Activated naive CD4-positive, alpha-beta T cell treated with anti-CD3 and anti-CD28 coated beads, Interleukin-2, amount 10 ng/mL, durations not matched to agents 7 days and 5 days (primary cell): ENCODE measurements at places on chromosomes 11 and 22.

DNA sequence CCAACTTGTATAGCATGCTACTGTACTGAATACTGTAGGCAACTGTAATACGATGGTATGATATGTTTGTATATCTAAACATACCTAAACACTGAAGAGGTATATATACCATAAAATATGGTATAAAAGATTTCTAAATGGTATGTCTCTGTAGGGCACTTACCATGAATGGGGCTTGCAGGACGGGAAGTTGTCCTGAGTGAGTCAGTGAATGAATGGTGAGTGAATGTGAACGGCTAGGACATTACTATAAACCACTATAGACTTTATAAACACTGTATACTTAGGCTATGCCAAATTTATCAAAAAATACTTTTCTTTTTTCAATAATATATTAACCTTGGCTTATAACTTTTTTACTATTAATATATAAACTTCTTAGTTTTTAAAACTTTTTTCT is 66.8 kb downstream of the ZC3H12C start:
- H3K4me3 ChIP-seq, result no peak overlapping the region
- H3K27ac ChIP-seq, result no peak overlapping the region
- H3K4me1 ChIP-seq, result no peaks in the 10 kb centered on the region
- peaks cover 7% of the 10 kb centered on the region for H3K27me3 ChIP-seq

- H3K27ac ChIP-seq, result no peak overlapping the region
- DNase-seq, result no peak
- H3K4me3 ChIP-seq, result no peak overlapping the region
- H3K4me1 ChIP-seq, result no peaks in the 10 kb centered on the region
Observed at GRCh38 chr11:29006668-29007067, 898.5 kb downstream of the METTL15 start.

- H3K36me3 ChIP-seq, result no peaks in the 10 kb centered on the region
- no peak for DNase-seq
- no peaks in the 10 kb centered on the region for H3K4me1 ChIP-seq
- no peak overlapping the region for H3K27ac ChIP-seq
- H3K27me3 ChIP-seq, result no peaks in the 10 kb centered on the region
- no peak overlapping the region for H3K4me3 ChIP-seq
Observed at GRCh38 chr11:109037856-109038780, 373.2 kb downstream of the DDX10 start.

- peak overlapping the region; percentile 68 for H3K4me3 ChIP-seq
- H3K4me1 ChIP-seq, result peaks cover 37% of the 10 kb centered on the region
- peak; percentile 43 for DNase-seq
- no peaks in the 10 kb centered on the region for H3K36me3 ChIP-seq
Observed at GRCh38 chr11:12109591-12110196, 696 bp upstream of the MICAL2 start.

DNA sequence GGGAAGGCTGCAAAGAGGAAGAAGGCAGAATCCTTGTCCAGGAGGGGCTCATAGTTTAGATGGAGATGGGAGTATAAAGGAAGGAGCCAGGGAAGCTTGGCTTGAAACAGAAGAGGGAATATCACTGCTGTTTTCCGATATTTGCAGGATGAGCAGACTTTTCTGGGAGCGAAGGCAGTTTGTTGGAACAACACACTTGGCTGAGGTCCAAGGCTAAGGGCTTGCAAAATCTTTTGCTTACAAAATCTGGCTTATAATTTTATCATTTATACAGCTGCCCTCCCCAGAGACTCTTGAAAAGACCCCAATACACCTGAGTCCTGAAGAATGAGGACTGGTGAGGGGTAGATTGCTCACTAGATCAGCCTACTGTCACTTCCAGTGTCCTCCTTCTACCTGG is 174.8 kb downstream of the NELL1 start:
- no peak overlapping the region for H3K27ac ChIP-seq
- H3K27me3 ChIP-seq, result no peaks in the 10 kb centered on the region
- no peak for DNase-seq
- no peaks in the 10 kb centered on the region for H3K4me1 ChIP-seq

DNA sequence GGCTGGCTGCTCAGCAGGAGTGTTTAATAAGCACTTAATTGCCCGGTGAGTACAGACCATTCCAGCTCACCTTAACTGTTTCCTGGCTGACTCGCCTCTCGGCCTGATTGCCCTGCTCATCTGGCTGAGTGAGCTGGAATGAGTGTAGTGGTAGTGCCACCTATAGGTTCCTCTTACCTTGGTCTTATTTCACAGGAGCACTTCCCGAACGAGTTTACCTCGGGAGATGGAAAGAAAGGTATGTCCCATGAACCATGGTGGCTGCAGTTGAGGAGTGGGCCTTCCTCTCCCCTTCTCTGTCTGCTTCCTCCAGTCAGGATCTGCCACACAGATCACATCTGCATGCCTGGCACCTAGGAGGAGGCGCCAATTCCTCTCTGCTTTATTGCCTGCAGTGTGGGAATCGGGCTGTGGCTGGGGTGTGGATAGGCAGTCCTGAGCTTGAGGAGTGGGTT is 26.7 kb downstream of the UPB1 start:
- H3K4me3 ChIP-seq, result no peak overlapping the region
- peaks cover 8% of the 10 kb centered on the region for H3K4me1 ChIP-seq
- DNase-seq, result peak; percentile 55
- no peak overlapping the region for H3K27ac ChIP-seq
- H3K27me3 ChIP-seq, result peaks cover 25% of the 10 kb centered on the region
- no peaks in the 10 kb centered on the region for H3K36me3 ChIP-seq

GRCh38 chr22:50141891-50142363 is 28.6 kb upstream of the PANX2 start:
- peaks cover 3% of the 10 kb centered on the region for H3K4me1 ChIP-seq
- peaks cover 36% of the 10 kb centered on the region for H3K27me3 ChIP-seq
- no peak overlapping the region for H3K27ac ChIP-seq
- H3K4me3 ChIP-seq, result no peak overlapping the region

DNA sequence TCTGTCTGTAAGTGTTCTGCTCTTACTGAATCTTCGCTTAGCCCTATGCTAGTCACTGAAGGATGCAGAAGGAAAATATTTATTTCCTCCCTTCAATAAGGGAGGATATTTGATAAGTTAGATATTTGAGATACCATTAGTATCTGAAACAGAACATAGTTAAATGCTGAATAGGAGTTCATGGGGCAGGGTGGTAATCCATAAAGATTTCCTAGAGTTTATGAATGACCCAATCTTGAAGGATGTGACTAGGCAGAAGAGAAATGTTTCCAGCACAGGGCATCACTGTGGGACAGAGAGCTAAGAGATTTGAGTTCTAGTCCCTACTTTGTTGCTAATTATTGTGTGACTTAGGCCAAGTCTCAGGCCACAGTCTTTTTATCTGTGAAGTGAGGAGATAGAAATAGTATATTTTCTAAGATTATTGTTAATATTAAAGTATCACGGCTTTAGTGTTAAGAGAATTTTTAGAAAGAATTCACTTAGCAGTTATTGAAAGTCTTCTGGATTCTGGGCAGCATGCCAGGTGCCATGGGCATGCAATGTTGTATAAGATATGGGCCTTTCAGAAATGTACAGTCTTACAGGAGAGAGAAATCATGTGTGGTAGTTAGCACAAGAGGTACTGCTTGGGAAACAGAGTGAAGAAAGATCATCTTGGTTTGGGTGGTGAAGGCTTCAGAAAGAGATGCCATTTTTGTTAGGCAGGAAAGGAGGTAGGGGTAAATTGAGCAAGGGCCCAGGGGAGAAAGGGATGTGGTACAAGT is 24.0 kb downstream of the SWAP70 start:
- H3K4me3 ChIP-seq, result no peak overlapping the region
- H3K36me3 ChIP-seq, result no peaks in the 10 kb centered on the region
- H3K27ac ChIP-seq, result no peak overlapping the region
- DNase-seq, result no peak
- peaks cover 7% of the 10 kb centered on the region for H3K27me3 ChIP-seq

- H3K27me3 ChIP-seq, result no peaks in the 10 kb centered on the region
- no peak for DNase-seq
- H3K4me3 ChIP-seq, result no peak overlapping the region
- no peak overlapping the region for H3K27ac ChIP-seq
- H3K36me3 ChIP-seq, result peaks cover 22% of the 10 kb centered on the region
Observed at GRCh38 chr11:74611369-74611861, 19.0 kb downstream of the POLD3 start.

DNA sequence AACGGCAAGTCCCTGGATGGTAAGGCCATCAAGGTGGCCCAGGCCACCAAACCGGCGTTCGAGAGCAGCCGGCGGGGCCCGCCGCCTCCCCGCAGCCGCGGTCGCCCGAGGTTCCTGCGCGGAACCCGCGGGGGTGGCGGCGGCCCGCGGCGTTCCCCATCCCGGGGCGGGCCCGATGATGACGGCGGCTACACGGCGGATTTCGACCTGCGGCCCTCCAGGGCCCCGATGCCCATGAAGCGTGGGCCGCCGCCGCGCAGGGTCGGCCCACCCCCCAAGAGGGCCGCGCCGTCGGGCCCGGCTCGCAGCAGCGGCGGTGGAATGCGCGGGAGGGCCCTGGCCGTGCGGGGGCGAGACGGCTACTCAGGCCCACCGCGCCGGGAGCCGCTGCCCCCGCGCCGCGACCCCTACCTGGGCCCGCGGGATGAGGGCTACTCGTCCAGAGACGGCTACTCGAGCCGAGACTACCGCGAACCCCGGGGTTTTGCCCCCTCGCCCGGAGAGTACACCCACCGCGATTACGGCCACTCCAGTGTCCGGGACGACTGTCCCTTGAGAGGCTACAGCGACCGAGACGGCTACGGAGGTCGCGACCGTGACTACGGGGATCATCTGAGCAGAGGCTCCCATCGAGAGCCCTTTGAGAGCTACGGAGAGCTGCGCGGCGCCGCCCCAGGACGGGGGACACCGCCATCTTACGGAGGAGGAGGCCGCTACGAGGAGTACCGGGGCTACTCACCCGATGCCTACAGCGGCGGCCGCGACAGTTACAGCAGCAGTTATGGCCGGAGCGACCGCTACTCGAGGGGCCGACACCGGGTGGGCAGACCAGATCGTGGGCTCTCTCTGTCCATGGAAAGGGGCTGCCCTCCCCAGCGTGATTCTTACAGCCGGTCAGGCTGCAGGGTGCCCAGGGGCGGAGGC is 792 bp downstream of the RBMXL2 start:
- no peak overlapping the region for H3K27ac ChIP-seq
- no peaks in the 10 kb centered on the region for H3K36me3 ChIP-seq
- H3K27me3 ChIP-seq, result peaks cover 9% of the 10 kb centered on the region
- DNase-seq, result no peak
- H3K4me1 ChIP-seq, result no peaks in the 10 kb centered on the region

DNA sequence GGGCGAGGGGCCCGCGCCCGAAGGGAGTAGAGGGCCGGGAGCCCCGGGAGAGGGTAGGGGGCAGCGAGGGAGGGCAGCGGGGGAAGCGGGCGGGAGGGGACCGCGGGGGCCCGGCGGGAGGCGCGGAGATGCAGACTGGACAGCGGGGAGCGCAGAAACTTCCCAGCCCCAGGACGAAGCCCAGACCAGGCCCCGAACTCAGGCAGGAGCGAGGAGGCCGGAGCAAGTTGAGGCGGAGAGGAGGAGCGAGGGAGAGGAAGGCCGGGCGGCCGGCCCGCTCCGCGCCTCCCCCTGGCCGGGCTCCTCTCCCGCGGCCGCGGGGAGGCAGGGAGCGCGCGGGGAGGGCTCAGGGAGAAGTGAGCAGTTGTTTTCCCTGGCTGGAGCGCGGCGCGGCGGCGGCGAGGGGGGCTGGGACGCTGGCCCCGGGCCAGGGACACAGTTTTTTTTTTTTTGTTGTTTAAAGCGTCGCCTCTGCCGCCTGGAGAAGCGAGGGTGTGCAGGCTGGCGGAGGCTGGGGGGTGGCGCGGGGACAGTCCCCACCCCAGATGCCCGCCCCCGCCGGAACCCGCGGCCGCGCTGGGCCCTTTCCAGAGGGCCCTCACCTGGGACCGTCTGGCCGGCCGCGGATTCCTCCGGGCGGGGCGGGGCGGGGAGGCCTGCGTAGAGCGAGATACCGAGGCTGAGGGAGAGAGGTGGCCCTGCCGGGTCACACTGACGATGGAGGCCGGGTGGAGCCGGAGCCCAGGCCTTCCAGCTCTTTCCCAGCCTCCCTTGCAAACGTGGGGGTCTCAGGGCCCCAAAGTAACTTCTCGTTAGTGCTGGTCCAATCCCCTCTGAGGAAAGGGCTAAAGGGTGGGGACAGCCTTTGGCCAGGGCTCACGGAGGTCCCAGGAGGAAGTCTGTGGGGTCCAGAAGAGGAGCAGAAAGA is at the start of gene LTBP3:
LTBP3 (minus strand) TSS at position 358 of the 928 bp plus-strand sequence. CDS start 400 bp downstream, outside the sequence.
- peak within 1 kb of the TSS; percentile 80 for H3K4me3 ChIP-seq
- peak; percentile 61 for DNase-seq
- peaks cover 67% of the 10 kb centered on the region for H3K4me1 ChIP-seq
- no peaks in the 10 kb centered on the region for H3K36me3 ChIP-seq

DNA sequence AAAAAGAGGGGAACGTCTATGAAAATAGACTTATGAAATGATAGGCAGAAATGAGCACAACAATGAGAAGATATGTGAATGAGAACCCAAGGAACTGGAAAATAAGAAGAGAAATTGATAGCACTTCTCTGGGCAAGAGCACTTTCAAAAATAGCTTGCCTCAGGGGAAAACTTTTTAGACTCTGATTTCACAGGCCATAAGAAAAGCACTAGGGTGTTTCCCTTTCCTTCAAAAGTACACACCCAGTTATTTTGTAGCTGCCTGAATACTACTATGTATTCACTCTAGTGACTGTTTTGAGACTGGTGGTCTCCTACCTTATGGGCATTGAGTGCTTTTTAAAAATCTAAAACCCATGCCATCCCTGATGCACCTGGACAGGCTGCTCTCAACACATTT is 172.3 kb upstream of the SOX6 start:
- H3K27ac ChIP-seq, result no peak overlapping the region
- H3K36me3 ChIP-seq, result no peaks in the 10 kb centered on the region
- DNase-seq, result no peak
- no peaks in the 10 kb centered on the region for H3K4me1 ChIP-seq

DNA sequence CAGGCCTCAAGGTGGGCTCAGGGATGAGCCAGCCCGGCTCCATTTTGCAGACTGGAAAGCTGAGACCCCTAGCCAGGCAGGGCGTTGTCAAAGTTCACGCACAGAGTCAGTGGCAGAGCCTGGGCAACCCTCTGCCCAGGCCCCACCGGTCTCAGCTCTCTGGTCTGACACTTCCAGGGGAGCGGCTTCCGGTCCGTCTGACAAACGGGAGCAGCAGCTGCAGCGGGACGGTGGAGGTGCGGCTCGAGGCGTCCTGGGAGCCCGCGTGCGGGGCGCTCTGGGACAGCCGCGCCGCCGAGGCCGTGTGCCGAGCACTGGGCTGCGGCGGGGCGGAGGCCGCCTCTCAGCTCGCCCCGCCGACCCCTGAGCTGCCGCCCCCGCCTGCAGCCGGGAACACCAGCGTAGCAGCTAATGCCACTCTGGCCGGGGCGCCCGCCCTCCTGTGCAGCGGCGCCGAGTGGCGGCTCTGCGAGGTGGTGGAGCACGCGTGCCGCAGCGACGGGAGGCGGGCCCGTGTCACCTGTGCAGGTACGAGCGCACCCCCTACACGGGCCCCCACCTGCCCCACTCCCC is 36.0 kb downstream of the CD6 start:
- H3K27me3 ChIP-seq, result no peaks in the 10 kb centered on the region
- peaks cover 79% of the 10 kb centered on the region for H3K36me3 ChIP-seq
- peak overlapping the region; percentile 48 for H3K4me3 ChIP-seq
- peak overlapping the region; percentile 82 for H3K27ac ChIP-seq
- H3K4me1 ChIP-seq, result peaks cover 84% of the 10 kb centered on the region

- peaks cover 58% of the 10 kb centered on the region for H3K27me3 ChIP-seq
- no peak overlapping the region for H3K27ac ChIP-seq
- no peaks in the 10 kb centered on the region for H3K36me3 ChIP-seq
Observed at GRCh38 chr22:43109921-43110443, 568 bp upstream of the BIK start.

GRCh38 chr11:66958956-66959274 is 732 bp upstream of the PC start:
- peak overlapping the region; percentile 90 for H3K4me3 ChIP-seq
- peaks cover 25% of the 10 kb centered on the region for H3K4me1 ChIP-seq
- no peaks in the 10 kb centered on the region for H3K36me3 ChIP-seq
- peaks cover 25% of the 10 kb centered on the region for H3K27me3 ChIP-seq
- DNase-seq, result no peak
